ENCODE measurements at places on chromosomes 6 and 20.

- DNase-seq: peak; percentile 69
These were observed 40.8 kb upstream of the BMP5 start for GRCh38 chr6:55916188-55916587.

DNA sequence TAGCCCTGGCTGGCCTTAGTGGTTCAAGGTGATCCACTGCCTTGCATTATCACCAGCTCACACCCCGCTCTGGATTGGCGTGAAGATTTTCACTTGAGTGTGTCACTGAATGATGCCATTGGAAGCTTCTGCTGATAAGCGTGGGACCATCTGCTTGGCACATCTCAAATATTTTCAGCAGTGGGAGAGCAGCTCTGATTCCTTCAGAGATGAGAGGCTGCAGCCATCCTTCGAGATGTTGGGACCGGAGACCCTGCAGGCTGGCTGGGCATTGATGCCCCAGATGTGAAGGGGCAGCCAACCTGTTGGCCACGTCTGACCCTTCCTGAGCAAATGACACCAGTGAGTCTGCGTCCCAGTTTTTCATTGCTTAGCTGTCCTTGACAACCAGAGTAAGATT, at the start of gene MAS1:
MAS1 (plus strand) TSS at position 197 of the 400 bp plus-strand sequence. CDS start 15,968 bp downstream, outside the sequence.
- DNase-seq: no peak

- peak; percentile 79 for DNase-seq
These were observed 86.7 kb upstream of the BACH2 start for GRCh38 chr6:90383196-90383822.

GRCh38 chr20:50008007-50008406, 25.2 kb downstream of the SNAI1 start:
- DNase-seq: no peak

DNA sequence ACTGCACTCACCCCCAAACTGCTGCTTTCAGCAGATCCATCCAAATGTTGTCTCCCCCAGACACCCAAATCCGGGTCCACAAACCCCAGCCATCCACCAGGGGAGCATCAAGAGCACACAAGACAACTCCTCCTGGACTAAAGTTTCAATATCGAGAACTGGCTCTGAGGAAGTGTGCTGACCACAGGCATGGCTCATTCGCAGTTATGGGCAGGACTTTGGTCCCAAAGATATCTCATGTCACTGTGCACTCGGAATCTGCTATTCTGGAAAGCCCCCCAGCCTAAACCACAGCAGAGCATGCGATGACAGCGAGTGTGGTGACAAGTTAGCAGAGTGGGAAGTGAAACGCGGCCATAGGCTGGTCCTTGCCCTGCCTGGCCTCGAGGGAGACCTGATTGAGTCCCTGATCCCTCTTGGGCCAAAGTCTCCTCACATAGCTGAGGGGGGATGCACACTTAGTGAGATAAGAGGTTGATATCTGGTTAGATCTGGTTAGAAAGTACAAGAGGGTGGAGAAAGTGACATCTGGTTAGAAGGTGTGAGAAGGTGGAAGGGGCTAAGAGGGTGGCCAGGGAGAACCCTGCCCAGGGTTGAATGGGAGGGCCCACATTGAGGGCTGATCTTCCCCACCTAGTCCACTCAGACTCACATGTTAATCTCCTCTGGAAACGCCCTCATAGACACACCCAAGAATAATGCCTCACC, 149.7 kb downstream of the MRPL14 start:
- peak; percentile 93 for DNase-seq

DNA sequence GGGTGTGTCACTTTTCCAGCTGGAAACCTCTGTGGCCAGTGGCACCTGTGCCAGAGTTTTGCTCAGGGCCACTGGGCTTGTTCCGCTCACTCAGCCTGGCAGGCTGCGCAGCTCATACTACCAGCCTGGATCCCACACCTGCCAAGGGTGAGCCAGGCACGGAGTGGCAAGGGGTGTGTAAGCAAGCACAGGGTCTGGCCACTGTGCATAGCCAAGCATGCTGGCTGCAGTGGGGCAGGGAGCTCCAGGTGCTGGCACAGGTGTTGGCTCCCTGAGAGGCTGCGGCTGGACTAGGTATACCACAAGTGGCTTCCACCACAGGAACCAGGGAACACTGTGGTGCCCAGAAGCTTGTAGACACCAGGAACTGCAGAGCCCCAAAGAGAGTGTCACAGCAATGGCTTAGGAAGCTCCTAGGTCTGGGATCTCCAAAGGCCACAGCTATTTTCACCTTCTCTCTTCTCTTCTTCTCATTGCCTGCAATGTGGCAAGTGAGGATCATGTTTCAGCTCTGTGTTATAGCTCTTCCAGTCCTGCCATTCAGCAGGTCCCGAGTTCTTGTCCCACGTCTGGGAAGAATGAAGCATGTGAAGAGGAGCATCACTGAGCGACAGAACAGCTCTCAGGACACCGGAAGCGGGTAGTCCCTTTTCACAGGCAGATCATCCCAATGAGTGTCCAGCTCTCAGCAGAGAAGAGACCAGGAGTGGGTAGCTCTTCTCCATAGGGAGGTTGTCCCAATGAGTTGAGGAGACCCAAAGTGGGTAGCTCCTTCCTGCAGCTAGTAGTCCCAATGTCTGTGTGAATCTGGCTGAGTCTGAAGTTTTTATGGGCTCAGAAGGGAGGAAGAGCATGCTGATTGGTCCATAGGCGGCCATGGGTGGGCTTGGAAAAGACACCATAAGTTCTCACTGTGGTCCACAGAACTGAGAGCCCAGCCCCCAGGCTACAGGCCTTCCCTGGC, 41.3 kb downstream of the WASF1 start:
- no peak for DNase-seq

GRCh38 chr6:87241304-87241703, 81.1 kb upstream of the SMIM8 start:
- DNase-seq: no peak

GRCh38 chr6:107977283-107977682, 19.3 kb upstream of the SEC63 start:
- DNase-seq: peak; percentile 79

DNA sequence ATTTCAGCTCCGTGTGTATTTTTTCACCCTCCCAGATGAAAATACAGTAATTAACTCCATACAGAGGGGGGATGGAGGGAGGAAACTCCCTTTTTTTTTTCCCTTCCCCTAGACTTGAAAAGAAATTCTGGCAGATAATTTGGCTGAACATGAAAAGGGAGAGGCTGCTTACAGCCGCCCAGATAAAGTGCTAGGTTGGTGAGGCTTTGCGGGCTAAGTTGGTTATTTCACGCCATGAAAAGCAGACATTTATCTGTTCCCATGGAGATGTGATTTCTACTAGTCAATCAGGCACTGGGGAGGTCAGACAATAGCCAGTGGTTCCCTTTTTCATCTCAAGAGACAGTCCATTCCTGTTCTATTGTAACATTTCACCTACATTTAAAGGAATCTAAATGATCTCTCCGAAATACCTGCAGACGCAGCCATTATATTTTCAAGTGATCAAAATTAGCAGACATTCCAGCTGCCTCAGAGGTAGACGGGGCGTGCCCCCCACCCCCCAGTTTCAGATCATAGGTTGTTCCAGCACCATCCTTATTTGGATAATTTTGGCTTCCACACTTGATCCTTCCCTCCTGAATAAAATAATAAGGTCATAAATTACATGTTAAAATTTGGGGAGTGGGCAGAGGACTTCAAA, 143.9 kb upstream of the ZNF217 start:
- peak; percentile 70 for DNase-seq

DNA sequence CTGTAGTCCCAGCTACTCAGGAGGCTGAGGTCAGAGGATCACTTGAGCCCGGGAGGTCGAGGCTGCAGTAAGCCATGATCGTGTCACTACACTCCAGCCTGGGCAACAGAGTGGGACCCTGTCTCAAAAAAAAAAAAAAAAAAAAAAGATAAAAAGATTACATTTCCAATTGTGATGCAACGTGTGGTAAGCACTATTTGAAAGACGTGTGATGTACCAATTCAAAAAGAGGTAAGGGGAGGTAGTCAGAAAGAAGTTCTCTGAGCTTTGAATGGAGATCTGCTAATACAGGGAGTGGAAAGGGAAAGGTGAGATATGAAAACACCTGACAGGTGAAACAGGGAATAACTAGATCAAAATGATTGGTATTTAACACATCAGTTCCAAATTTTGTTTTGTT, 11.9 kb downstream of the GOPC start:
- DNase-seq: no peak

DNA sequence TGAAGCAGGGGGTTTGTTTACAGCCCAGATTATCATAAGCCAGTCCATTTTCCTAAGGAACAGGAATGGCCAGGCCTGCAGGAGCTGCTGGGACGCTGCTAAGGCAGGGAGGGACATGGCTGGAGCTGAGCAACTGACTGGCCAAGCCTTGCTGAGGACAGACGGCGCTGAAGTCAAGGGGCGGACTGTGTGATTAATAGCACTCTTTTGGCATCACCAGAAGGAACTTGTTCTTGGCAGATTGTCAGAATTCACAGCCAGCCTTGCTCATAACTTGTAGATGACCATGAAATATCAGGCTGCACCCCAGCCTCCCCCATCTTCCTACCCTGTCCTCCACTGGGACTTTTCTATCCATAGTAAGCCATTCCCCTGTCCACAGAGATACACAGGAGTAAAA, 218.8 kb upstream of the RNF24 start:
- DNase-seq: peak; percentile 23

DNA sequence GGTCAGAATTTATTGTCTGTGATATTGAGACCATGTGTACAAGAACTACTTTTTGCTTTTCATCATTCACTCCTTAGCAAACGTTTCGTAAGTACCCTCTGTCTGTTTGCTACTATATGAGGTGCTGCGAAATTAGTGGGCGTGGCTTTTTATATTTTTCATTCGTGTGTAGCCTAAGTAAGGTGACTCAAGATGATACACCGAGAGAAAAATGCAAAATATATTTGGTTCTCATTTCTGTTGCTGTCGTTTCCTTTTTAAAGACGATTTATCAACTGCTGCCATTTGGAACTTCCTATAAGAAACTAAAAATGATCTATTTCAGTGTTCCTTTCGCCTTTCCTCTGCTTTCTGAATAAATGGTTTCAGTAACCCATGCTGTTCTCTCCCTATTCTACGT, 61.2 kb downstream of the VAPB start:
- DNase-seq: no peak

- DNase-seq: peak; percentile 6
These were observed 25.8 kb upstream of the RTF2 start for GRCh38 chr20:56442389-56443365.

GRCh38 chr6:26003102-26003694, 40.6 kb downstream of the TRIM38 start:
- peak; percentile 76 for DNase-seq

- peak; percentile 95 for DNase-seq
These were observed 3.9 kb upstream of the MICB start for GRCh38 chr6:31493875-31494694.

DNA sequence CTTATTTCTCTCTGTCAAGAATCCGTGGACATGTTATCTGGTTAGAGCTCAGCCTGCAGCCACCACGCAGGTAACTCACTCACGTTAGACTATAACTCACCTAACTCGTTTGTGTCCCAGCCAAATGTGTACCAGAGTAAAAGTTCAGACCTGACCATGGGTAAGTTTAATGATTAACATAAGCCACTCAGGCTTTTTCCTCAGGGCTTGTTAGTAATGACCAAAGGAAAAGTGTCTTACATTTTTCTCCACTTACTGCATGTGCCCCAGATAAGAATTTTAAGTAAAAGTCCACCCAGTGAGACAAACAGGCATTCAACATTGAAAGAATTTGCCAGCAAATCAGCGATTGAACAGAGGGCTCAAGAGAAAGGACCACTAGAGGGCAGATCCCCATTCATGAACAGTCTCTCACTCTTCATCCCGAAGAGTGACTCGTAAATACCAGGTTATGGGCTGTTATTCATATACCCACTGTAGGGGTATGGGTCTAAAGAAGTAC, at the start of gene PKHD1:
PKHD1 (minus strand) TSS at position 116 of the 502 bp plus-strand sequence. CDS start 2,680 bp downstream, outside the sequence.
- peak; percentile 51 for DNase-seq

- no peak for DNase-seq
These were observed 4.1 kb downstream of the RTEL1 start for GRCh38 chr20:63661959-63662812.

DNA sequence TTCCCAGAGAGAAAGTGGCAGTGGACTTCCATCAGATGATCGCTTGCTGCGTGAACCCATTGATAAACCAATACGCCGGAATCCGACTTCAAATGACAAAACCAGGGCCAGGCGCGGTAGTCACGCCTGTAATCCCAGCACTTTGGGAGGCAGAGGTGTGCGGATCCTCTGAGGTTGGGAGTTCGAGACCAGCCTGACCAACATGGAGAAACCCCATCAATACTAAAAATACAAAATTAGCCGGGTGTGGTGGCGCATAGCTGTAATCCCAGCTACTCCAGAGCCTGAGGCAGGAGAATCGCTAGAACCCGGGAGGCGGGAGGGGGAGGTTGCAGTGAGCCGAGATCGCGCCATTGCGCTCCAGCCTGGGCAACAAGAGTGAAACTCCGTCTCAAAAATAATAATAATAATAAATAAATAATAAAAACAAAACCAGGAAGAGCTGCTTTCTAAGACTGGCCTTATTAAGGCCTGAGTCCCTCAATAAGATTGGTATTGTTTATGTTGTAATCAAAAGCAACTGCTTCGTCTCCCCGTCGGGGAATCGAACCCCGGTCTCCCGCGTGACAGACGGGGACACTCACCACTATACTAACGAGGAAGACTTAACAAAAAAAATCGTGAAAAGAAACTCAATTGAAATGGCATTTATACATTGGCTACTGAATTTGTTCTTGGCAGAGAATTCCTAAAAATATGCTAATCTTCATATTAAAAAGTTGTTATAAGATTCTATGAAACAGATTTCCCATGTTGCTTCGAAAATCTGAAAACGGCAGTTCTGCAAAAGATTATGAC, 110.2 kb upstream of the ZNF184 start:
- DNase-seq: peak; percentile 94

DNA sequence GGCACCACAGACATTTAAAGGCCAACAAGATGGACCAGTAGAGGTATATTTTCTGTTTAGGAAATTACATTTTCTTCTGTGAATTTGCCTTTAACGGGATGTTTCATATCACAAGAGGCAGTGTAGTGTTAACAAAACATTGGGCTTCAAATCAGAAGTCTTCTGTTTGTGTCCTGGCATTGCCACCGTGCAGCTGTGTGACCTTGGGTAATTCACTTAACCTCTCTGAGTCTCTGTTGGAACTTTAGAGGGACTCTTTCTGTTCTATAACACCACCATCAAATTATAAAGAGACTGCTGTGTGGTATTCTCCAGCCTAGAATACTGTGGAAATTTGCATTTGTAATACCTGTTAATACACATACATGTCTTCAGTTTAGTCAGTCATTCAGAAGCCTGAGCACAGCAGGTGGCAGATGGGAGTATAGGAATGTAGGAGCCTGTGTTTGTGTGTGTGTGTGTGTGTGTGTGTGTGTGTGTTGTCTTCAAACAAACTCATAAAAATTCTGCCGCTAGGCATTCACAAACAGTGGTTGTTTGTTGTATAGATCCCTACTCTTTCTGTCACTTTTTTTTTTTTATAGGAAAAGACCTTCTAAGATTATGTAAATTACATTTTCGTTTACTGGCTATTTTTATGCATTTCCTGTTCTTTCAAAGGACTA, 22.6 kb downstream of the UST start:
- no peak for DNase-seq
